ENCODE measurements at places on chromosomes 11 and 22. TPM values are rescaled to one million over a fixed set of nuclear protein-coding genes. Genes with fewer than 3 reads are reported as not detected.

Gene BEST1
- total RNA-seq, result 2.1 TPM

Gene MMP8
- total RNA-seq, result 1.6 TPM

Gene CHRM1
- not detected for total RNA-seq

Gene YPEL1
- 20.4 TPM for total RNA-seq

Gene FGF19
- total RNA-seq, result not detected

Gene PRR5
- 17.2 TPM for total RNA-seq

Gene TCIRG1
- 18.3 TPM for total RNA-seq

Gene MAP6
- 2.1 TPM for total RNA-seq

Gene DERL3
- total RNA-seq, result 1.0 TPM

Gene BCO2
- total RNA-seq, result 9.4 TPM

Measured in skeletal muscle tissue (tissue), 5 donors.